ENCODE measurements at places on chromosomes 1 and 21. TPM values are rescaled to one million over a fixed set of nuclear protein-coding genes. Genes with fewer than 3 reads are reported as not detected.

Gene NBPF6
- not detected for total RNA-seq

Gene TDRD5
- total RNA-seq = not detected

Gene CFAP107
- not detected for total RNA-seq

Gene LDLRAD1
- total RNA-seq = not detected

Gene ITLN2
- not detected for total RNA-seq

Gene SLC45A3
- 4.8 TPM for total RNA-seq

Gene CD48
- total RNA-seq = not detected

Gene GPR153
- 7.1 TPM for total RNA-seq

Data from smooth muscle cell of the umbilical artery (primary cell).